Stimulated activated CD4-positive, alpha-beta T cell treated with anti-CD3 and anti-CD28 coated beads, Interleukin-12 subunit alpha, Interleukin-12 subunit beta, amount 100 ng/mL, for 24 hours (primary cell): ENCODE measurements at places on chromosomes 5 and 9.

GRCh38 chr9:135903786-135904520, 3.4 kb downstream of the CAMSAP1 start:
- DNase-seq: no peak

DNA sequence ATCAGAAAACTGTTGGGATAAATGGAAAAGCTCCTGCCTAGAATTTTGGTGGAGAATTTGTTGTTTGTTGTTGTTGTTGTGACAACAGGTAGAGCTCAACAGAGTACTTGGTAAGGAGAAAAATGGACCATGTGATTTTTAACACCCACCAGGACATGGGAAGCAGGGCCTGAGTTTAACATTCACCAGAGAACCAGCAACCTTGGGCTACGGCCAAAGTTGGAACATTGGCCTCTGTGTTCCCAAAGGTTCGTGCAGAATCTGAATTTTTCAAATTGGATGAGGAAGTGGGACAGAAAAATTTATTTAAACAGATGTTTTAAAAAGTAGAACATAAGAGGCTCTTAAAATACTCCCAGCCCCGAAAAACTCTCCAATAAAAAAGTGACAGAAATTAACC, 127.0 kb downstream of the GNA14 start:
- no peak for DNase-seq

DNA sequence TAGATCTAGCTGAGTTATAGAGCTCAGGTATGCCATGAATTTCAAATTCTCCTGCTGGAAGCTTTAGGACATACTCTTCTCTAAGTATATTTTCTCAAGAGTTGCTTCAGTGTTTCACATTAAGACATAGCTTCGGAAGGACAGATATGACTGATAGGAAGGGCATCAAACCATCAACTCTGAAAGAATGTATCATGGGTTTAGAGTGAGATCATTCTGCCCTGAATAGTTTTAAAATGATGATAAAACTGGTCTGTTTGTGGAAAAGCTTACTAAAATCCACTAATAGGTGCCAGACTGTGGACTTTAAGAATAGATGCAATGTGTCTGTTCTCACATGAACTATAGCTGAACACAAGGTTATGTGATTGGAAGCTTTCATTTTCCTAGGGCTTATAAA, 8.4 kb downstream of the SPEF2 start:
- no peak for DNase-seq

DNA sequence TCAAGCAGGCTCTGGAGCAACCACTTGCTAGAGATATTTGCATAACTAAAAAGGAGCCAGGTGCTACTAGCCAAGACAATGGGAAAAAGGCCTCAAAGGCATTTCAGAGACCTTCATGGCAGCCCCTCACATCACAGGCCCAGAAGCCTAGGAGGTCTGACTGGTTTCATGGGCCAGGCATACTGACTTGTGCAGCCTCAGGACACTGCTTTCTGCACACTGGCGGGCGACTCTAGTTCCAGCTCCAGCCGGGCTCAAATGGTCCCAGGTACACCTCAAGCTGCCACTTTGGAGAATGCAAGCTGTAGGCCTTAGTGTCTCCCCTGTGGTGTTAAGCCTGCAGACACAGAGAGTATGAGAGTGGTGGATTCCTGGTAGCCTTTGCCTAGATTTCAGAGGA, 27.1 kb downstream of the COX7C start:
- DNase-seq: no peak

DNA sequence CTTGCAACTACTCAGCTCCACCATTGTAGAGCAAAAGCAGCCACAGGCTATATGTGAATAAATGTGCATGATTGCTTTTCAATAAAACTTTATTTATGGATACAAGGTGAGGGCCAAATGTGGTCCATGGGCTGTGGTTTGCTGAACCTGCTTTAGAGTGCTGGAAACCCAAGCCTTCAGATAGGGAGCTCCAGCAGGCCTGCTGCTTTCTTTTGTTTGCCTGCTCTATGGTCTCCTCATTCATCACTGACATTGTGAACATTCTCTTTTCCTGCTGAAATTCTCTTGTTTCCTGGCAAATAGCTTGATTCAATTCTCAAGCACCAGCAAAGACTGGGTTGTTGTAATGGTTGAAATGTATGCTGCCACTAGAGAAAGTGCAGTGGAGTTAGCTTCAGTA, 26.0 kb downstream of the EGFLAM start:
- no peak for DNase-seq

GRCh38 chr5:83568186-83568585, 96.6 kb downstream of the VCAN start:
- no peak for DNase-seq

- DNase-seq: no peak
These were observed 11.7 kb upstream of the STING1 start for GRCh38 chr5:139494256-139494655.

DNA sequence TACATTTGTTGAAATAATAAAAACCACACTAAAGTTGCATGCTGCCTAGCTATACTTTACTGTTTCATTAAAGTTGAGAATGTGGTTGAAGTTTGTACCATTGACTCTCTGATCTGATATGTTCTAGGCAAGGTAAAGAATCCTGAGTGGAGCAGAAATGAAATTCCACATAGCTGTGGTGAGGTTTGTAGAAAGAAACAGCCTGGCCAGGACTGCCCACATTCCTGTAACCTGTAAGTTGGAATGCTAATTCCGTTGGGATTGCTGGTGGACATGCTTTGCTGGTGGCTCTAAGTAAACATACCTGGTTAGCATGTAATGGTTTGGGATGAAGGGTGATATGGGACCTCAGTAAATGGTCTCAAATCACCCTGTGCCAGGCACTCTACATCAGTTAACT, 16.8 kb downstream of the NFX1 start:
- no peak for DNase-seq

DNA sequence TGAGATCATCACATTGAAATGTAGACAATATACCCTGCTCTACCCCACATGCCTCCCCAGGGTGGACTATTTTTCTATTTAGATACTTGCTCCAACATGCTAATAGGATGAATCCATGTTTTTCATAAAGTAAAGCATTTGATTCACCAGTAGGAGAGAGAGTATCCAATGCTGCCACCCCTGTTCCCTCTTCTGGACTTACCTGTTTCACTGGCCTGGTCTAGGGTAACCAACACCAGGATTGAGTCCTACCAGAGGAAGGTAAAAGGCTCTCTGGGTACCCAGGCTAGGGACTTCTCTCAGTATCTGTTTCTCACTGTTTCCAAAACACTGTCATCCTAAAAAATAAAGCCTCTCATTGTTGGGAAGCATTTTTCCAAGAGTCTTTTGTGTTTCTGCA, 30.2 kb upstream of the GABRP start:
- DNase-seq: no peak

DNA sequence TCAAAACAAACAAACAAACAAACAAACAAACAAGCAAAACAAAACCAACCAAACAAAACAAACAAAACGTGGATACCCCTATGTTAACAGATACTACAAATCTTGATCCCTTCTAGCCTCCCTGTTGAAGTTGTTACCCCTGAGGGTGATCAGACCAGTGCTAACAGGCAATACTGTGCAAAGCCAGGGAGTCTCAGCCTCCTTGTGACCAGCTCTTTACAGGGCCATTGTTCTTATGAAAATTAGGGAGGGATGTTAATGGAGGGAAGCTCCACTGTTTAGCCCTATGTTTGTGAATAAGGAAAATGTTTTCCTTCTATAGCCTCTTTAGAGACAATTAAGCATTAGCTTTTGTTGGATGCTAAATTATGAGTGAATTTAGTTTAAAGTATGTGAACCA, 1072.1 kb upstream of the WWC1 start:
- DNase-seq: no peak

DNA sequence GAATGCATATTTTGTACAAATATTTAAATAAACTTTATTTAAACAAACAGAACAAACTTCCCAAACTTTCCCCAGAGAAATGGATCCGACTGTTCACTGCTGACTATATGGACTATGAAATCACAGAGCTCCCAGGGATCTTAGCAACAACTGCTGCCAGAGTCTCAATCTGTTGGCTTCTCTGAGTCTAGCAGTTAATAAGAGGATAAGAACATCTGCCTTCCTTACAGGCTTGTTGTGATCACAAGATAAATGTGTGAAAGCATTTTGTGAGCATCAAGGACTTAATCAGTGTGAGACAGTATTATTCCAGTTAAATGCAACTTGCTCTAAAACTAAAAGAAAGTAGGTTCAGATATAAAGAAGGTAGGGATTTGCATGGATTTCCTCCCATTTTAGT, 31.4 kb upstream of the MYOT start:
- DNase-seq: no peak

DNA sequence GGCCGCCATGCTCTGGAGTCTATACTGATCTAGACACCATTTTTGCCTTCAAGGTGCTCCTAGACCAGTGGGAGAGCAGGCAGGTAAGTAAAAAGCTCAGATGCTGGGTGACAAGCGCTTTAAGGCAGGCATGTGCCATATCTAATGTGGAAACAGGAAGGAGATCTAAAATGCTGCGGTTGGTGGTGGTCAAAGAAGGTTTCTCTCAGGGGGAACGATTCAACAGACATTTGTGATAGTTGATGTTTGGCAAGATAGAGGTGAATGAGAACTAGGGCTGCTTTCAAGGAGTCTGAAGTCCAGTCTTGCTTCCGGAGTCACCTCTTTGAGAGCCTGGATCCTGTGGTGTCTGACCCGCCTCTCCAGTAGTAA, 146.2 kb upstream of the KLF4 start:
- no peak for DNase-seq

GRCh38 chr9:92600462-92601261, 64.9 kb upstream of the ECM2 start:
- no peak for DNase-seq

DNA sequence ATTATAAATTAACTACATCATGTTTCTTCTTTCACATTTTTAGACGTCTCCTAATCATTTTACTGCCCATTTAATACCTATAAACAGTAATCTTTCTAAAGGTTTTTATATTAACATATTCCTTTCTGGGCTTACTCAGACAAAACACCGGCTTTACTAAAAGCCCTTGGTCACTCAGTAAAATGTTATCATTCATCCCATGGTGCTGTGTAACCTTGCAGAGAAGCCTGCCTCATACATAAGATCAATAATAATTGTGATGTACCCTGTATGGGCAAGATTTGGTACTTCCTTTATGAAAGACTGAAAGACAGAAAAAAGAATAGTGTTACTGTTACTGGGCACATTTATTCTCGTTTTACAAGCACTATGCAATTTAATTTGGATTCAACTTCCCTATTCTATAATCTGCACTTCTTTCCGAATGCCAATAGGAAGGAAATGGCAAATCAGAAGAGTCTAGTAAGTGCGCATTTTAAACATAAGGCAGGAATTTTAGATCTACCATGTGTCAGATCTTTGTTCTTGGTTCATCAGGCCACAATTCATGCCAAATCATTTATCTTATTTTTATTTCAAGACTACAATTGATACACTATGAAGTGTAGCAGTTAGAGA, 522.2 kb downstream of the CSNK1G3 start:
- DNase-seq: no peak

DNA sequence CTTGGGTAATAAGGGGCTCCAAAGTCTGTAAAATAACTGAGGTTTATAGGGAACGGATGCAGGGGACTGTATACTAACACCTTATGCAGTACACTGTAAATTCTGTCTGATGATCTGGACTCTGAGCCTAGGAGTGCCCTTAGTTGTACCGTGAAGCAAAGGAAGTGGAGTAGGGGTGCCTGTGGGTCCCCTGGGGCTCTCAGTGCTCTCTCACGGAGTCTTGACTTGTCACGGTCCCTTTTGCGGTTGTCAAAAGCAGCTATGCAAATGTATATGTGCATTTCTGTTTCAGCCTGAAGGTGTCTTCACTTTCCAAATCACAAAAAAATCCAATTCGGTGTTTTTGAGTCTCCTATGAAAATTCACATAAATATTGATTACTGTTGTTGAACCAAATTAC, 17.8 kb downstream of the DMRT1 start:
- DNase-seq: no peak

DNA sequence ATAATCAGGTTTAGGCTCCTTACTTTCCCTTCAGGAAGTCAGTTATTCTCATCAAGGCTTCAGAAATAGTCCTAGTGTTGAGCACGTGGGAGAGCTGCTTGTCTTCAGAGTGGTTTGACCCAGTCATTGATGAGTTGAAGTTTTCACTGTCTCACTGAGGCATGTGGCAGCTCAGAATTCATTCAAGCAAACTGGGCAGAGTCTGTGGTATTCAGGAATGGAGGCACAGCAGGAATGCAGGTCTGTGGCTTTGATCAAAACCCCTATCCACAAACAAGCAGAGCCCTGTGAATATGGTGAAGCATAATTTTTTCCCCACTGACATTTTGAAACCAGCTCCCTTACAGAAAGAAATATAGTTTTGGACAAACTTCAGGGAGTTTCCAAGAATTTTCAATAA, 207.3 kb downstream of the CD180 start:
- no peak for DNase-seq

- no peak for DNase-seq
These were observed 71.5 kb downstream of the IL6ST start for GRCh38 chr5:55923177-55923771.

DNA sequence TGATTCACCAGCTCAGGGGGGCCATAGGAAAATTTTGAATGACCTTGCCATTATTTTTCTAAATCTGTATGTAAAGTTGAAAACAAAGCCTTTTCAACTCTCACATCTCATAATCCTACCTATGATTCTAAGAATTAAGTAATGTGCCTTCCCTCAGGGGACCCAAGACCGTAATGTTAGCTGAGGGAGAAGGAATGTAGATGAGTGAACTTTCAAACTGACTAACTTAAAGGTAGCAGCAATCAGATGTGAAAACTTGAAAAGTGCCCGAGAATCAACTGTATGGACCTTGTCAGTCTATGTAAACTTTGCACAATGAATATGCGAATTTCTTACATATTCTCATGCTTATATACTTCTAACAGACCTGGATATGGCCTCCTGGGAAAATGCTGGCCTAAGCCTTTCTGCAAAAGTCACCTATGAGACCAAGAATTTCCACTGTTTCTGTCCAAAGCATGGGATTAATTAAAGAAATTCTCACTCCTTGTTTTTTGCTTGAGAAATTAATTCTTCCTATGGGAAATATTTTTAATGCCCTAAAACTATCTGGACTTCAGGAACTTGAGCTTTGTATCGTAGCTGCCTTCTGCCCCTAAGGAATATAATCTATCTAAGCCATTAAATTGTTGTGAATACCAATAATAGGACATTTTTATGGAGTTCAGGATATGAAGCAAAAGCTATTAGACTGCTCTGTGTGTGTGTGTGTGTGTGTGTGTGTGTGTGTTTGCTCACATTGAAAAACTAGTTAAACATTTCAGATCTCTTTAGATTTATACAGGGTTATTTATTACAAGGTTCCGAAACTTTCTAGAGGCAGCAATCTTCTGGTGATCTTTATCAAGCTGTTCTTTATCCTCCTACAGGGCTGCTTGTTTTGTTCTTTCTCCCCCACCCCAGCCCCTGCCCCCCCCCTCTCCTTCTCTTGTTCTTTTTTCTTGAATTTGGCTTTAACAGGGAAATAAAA, 169.1 kb upstream of the CLINT1 start:
- no peak for DNase-seq

- no peak for DNase-seq
These were observed 109.3 kb downstream of the BOD1 start for GRCh38 chr5:173507171-173507570.

GRCh38 chr5:73564675-73565074, 764 bp downstream of the ANKRA2 start:
- DNase-seq: no peak
